NCI-H460 (cell line): ENCODE measurements at places on chromosomes 16 and 17. TPM values are rescaled to one million over a fixed set of nuclear protein-coding genes. Genes with fewer than 3 reads are reported as not detected.

Gene DYNLL2
- 7.3 and 9.8 TPM in 2 replicates for total RNA-seq

Gene TM4SF5
- not detected in 2 replicates for total RNA-seq

Gene KRT28
- not detected in 2 replicates for total RNA-seq

Gene EPN3
- total RNA-seq: 0.02 TPM in 1 of 2 replicates, not detected in the other

Gene ZNF469
- total RNA-seq: 2.9 and 3.7 TPM in 2 replicates

Gene SPATA22
- not detected in 2 replicates for total RNA-seq

Gene ANKS4B
- not detected in 2 replicates for total RNA-seq

Gene GJD3
- total RNA-seq: not detected in 2 replicates

Gene MT1A
- 19.4 and 32.8 TPM in 2 replicates for total RNA-seq

Gene SULT1A1
- 14.2 and 18.4 TPM in 2 replicates for total RNA-seq

Gene CDRT15
- not detected in 2 replicates for total RNA-seq

Gene AARS1
- total RNA-seq: 130 and 168 TPM in 2 replicates

Gene TBC1D3E
- total RNA-seq: not detected in 2 replicates

Gene BRICD5
- total RNA-seq: 2.1 and 2.9 TPM in 2 replicates

Gene TMEM219
- 67.8 and 68.5 TPM in 2 replicates for total RNA-seq

Gene HBQ1
- 1.5 and 2.4 TPM in 2 replicates for total RNA-seq

Gene EVI2B
- 0.07 TPM in 1 of 2 replicates, not detected in the other for total RNA-seq

Gene ULK2
- 24.4 and 31.8 TPM in 2 replicates for total RNA-seq

Gene CDR2L
- total RNA-seq: 15.6 and 18.0 TPM in 2 replicates

Gene GGT6
- total RNA-seq: not detected in 2 replicates

Gene ESRP2
- total RNA-seq: 0.27 TPM in 1 of 2 replicates, not detected in the other

Gene CCL4
- total RNA-seq: not detected in 2 replicates

Gene ZSCAN10
- 0.05 and 0.38 TPM in 2 replicates for total RNA-seq

Gene GRAP
- total RNA-seq: not detected in 2 replicates

Gene NEK8
- 1.9 and 2.5 TPM in 2 replicates for total RNA-seq

Gene C16orf87
- total RNA-seq: 13.9 and 17.6 TPM in 2 replicates

Gene OR3A3
- total RNA-seq: not detected in 2 replicates

Gene TMEM98
- 7.0 and 8.8 TPM in 2 replicates for total RNA-seq

Gene CFAP119
- total RNA-seq: 2.2 and 4.6 TPM in 2 replicates

Gene PPY
- total RNA-seq: not detected in 2 replicates

Gene PRSS27
- total RNA-seq: 3.0 and 3.8 TPM in 2 replicates

Gene TMEM235
- total RNA-seq: not detected in 2 replicates

Gene SPNS1
- total RNA-seq: 51.2 and 67.7 TPM in 2 replicates

Gene GGNBP2
- total RNA-seq: 51.5 and 59.2 TPM in 2 replicates

Gene DHRS11
- 10.0 and 11.3 TPM in 2 replicates for total RNA-seq

Gene NUPR1
- 0.46 and 1.1 TPM in 2 replicates for total RNA-seq

Gene TP53TG3B
- total RNA-seq: not detected in 2 replicates

Gene KRTAP4-5
- not detected in 2 replicates for total RNA-seq

Gene KRTAP1-4
- total RNA-seq: not detected in 2 replicates

Gene C16orf89
- not detected in 2 replicates for total RNA-seq

Gene PRM3
- not detected in 2 replicates for total RNA-seq

Gene MPDU1
- total RNA-seq: 107 and 133 TPM in 2 replicates

Gene PCYT2
- 2.7 and 3.4 TPM in 2 replicates for total RNA-seq

Gene RNF40
- total RNA-seq: 86.3 and 87.1 TPM in 2 replicates

Gene C17orf107
- total RNA-seq: 0.59 and 0.63 TPM in 2 replicates

Gene ANKRD40CL
- not detected in 2 replicates for total RNA-seq

Gene ADAP2
- 1.2 and 1.3 TPM in 2 replicates for total RNA-seq
